Hepatocyte (in vitro differentiated cells): ENCODE measurements at places on chromosomes 5 and 9. TPM values are rescaled to one million over a fixed set of nuclear protein-coding genes. Genes with fewer than 3 reads are reported as not detected.

Gene PURA
- 11.9 and 13.8 TPM in 2 replicates for total RNA-seq

- no peak for DNase-seq
Observed at GRCh38 chr9:121404906-121405305, 34.9 kb upstream of the STOM start.

- DNase-seq = peak; percentile 77
Observed at GRCh38 chr9:19922476-19923118, 133.8 kb upstream of the SLC24A2 start.

DNA sequence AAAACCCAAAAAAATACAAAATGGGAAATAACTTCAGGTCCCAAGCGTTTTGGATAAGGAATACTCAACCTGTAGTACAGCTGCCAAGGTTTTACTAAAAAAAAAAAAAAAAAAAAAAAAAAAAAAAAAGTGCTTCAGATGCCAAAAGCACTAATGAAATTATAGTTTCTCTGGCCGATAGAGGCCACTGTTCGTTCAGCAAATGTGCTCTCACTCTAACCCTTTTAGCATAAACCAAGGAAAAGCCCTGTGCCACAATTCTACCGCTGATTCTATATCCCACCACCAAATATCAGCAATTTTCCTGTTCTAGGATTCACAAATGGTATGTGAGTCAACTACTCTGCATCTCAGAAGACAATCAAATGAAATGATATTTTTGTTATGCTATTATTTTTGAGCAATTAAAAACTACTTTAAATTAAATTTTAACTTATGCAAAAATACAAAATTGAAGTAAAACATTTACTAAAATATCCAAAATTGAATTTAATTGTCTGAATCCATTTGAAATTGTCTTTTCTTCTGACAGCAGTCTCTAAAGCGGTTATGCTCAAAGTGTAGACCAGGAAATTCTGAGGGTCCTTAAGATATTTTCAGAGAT is 79.8 kb downstream of the RICTOR start:
- peak; percentile 58 for DNase-seq

GRCh38 chr5:77170196-77170890 is 40.1 kb upstream of the PDE8B start:
- DNase-seq = no peak

DNA sequence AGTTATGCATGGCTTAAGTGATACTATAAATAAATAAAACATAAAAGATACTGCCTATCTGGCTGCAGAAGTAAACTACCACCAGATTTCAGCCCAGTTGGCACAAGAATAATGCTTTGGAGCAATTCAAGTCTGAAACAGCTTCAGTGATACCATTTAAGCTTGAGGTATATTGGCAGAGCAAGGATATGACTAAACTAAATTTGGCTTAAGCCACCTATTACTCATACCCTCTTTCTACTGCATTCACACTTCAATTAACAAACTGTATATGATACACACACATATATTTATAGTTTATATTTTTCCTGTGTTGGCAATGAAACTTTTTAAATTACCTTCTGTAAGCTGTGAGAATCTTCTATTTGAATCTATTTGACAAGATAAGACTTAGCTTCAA is 431.9 kb downstream of the ANXA1 start:
- no peak for DNase-seq

Gene RGS7BP
- total RNA-seq = 0.77 and 1.4 TPM in 2 replicates

DNA sequence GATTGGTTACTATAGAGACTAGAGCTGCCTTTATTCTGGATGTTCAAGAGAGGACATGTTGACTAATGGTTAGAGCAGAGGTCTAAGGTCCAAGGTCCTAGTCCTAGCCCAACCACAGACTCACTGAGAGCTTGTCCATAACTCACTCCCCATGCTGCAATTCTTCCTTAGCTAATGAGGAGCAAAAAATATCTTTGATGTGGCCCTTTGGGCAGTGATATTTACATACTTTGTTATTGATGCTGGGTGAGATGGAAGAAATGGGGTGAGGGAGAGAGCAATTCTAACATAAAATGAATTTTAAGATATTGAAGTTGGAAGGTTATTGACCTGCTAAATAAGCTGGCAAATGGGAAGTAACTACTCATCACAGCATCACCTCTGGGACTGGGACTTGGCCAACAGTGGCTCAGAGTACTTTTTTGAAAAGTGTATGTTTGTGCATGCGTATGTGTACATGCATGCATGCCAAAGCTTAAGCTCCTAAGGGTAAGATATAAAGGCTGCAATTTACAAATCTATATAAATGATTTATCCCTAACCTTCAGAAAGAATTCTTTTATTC is 58.0 kb upstream of the ANKRD55 start:
- DNase-seq = no peak

- no peak for DNase-seq
Observed at GRCh38 chr9:83536332-83536731, 1.9 kb downstream of the FRMD3 start.

DNA sequence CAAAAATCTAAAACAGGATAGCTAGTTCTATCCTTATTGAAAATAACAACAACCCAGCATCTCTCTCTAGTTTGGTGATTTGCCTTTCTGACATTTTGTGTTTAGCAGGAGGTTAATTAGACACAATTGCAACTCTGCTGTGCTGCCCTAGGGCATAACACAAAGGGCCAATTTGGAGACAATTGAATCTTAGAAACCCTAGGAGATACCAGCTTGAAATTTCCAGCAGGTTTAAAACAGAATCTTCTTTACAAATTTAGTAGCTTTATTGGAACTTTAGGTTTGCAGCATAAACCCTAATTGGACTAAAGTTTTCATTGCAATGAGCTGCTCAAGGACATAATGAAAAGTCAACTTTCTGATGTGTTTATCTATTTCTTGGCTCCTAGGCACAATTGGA is 166.7 kb upstream of the FER start:
- no peak for DNase-seq

DNA sequence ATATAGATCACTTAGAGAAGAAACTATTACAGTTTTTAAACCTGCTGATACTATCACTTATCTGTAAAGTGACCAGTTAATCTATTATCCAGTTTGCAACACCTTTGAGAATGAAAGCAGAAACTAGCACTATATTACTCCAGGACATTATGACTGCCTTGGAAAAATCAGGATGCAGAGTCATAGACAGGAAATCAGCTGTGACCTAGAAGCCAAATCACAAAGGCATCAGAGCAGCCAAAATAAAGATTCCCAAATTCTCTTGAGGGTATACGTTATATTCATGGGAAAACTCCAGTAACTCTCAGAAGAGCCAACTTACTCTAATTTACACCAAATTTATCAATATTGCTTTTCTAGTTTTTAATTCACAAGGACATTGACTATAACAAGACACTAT is 49.9 kb downstream of the CDO1 start:
- DNase-seq = no peak

- no peak for DNase-seq
Observed at GRCh38 chr5:90844931-90845330, 286.3 kb downstream of the ADGRV1 start.

Gene FOXD4
- 0.28 and 0.30 TPM in 2 replicates for total RNA-seq

DNA sequence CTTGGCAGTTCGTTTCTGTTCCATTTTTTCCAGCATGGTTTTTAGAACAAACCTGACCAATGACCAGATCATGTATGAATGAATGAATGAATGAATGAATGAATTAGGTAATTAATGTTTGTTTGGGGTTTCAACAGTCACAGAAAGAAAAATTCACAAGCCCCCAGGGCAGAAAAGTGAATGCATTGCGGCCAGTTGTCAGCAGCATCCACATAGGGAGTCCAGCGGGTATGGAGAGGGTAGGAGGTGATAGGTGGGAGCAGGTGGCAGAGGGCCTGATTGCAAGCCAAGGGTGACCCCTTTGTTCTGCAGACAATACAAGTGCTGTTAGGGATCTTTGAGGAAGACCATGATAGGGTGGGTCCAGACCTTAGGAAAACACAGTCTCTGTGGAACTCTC is 49.7 kb upstream of the SAP30L start:
- DNase-seq = no peak

Gene SPATA31A3
- total RNA-seq = not detected in 2 replicates

- DNase-seq = no peak
Observed at GRCh38 chr9:127305838-127306226, 41.3 kb downstream of the GARNL3 start.

- DNase-seq = no peak
Observed at GRCh38 chr5:168072665-168073064, 218.8 kb upstream of the WWC1 start.

Gene TDRD7
- total RNA-seq = 16.1 and 18.2 TPM in 2 replicates

Gene CTSV
- 106 and 107 TPM in 2 replicates for total RNA-seq

Gene TMEM267
- total RNA-seq = 17.4 and 19.4 TPM in 2 replicates

Gene BRINP1
- total RNA-seq = 1.2 and 1.3 TPM in 2 replicates

Gene ENHO
- total RNA-seq = 1.5 and 1.6 TPM in 2 replicates

Gene PTPRD
- 65.2 and 77.6 TPM in 2 replicates for total RNA-seq

DNA sequence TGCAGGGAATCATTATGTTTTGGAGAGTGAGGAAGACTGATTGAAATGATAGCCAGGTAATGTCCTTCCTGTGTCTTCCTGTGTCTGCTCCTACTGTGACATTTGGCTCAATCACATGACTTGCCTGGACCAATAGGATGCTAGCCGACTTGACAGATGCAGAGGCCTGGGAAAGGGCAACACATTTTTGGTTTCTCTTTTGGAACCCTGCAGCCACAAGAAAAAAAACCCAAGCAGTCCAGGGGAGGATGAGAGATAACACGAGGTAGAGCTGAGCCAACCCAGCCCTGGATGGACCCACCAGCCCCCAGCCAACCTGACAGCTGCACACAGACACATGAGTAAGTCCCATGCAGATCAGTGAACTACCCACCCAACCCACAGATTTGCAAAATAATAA is 256.1 kb upstream of the SMARCA2 start:
- no peak for DNase-seq

Gene IL5
- not detected in 2 replicates for total RNA-seq

DNA sequence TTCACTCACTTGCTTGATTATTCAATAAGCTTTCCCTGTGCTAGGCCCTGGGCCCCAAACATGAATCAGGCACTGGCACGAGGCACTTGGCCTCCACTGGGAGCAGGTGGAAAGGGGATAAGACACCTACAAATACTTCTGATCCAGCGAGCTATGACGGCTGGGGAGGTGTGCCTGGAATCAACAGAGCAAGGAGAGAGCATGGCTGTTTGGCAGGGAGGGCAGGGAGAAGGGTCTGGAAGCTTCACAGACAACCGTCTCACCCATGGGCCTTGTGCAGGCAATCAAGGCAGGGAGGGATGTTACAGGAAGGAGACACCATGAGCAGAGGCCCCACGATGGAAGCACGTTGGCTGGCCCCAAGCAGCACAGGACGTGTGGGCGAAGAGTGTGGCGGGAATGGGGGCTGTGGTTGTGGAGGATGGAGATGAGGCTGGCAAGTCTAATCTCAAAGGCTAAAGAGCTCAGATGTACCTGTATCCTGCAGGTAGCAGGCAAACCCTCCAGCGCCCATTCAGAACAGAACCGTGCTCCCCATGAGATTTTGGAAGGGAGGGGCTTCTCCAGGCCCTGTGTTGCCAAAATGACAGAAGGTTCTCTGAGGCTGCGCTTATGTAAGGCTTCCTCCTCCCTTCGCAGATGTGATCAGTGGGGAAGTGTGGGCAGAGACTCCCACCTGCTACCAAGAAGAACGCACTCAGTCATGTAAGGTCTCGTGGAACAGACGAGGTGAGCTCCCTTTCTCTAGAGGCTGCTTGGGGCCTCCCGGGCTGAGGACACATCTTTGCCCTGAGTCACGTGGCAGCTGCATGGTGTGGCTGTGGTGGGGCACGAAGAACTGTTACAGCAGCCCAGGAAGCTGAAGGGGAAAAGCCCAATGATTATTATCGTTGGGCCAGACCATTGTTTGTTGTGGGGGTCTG is 189.7 kb downstream of the DAB2IP start:
- no peak for DNase-seq

Gene TMEM215
- 0.40 and 0.43 TPM in 2 replicates for total RNA-seq
